ENCODE measurements at places on chromosomes 4 and X. TPM values are rescaled to one million over a fixed set of nuclear protein-coding genes. Genes with fewer than 3 reads are reported as not detected.

POU3F4 gene
- not detected for total RNA-seq

VAMP7 gene
- total RNA-seq: 41.7 TPM

F8A1 gene
- 63.4 TPM for total RNA-seq

STK26 gene
- total RNA-seq: 50.8 TPM

SPOCK3 gene
- total RNA-seq: not detected
